Naive thymus-derived CD8-positive, alpha-beta T cell (primary cell): ENCODE measurements at places on chromosomes 1 and 21.

- no peak for DNase-seq
Measured at GRCh38 chr1:84603941-84604830, 29.9 kb upstream of the CTBS start.

GRCh38 chr1:93177991-93178390, 2.2 kb downstream of the TMED5 start:
- no peak for DNase-seq

- no peak for DNase-seq
Measured at GRCh38 chr1:109864047-109864822, 46.4 kb upstream of the CSF1 start.

- DNase-seq: no peak
Measured at GRCh38 chr1:204240233-204240632, 26.4 kb upstream of the GOLT1A start.

DNA sequence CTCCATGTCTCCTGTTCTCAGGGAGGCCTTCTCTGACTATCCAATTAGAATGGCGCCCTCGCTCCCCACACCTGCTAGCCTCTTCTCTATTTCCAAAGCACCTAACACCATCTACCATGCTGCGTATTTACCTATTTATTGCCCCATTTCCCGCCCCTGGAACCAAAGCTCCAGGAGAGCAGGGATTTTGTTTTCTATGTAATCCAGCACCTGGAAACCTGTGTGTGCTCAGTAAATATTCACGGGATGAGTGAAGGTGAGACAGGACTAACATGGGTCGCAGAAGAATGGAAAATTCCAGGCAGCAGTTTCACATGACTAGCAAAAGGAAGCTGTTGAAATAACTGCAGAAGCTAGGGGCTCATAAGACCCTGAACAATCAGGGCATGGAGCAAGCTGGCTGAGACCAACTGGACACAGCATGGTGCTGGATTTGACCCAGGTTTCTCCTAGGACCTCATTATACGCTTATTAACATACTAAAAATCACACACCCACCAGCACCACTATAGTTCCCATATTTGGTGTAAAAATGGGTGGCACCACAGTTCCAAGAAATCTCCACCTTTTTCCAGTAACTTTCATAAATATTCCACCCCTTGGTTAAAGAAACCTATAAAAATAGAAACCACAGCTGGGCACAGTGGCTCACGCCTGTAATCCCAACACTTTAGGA, 15.1 kb upstream of the TENT5B start:
- no peak for DNase-seq

DNA sequence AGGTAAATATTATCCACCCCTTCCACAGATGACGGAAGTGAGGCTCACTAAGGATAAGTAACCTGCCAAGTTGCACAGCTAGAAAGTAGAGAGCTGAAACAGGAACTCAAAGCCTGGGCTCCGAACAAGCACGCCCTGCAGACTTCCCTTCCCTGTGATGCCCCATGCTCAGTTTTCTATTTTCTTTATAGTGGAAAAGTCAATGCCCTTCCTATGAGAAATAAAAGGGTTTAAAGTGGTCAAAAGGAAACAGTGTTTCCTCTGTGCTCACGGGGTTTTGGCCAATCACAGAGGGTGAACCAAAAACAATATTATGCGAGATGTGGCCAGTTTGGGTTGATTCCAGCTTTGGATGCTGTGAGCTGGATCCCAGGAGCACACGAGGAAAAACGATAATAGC, 44.5 kb downstream of the DDR2 start:
- DNase-seq: no peak

- no peak for DNase-seq
Measured at GRCh38 chr1:33610391-33610790, 137.9 kb downstream of the ZSCAN20 start.

DNA sequence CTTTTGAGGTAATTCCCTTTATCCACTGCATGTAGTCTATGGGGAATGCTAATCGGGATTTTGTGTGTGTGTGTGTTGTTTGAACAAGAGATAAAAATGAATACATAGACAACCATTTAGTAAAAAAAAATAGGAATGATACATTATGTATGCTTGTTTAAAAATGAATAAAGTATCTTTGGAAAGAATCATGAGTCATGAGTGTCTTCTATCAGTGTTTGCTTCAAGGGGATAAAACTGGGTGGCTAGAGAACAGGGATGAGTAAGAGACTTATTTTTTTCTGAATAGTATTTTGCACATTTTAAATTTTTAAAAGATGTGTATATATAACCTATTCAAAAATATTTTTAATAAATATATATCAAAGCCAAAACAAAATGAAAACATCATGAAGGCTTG, 839.4 kb upstream of the ADGRL4 start:
- no peak for DNase-seq

- no peak for DNase-seq
Measured at GRCh38 chr1:33624261-33624990, 152.0 kb downstream of the ZSCAN20 start.

DNA sequence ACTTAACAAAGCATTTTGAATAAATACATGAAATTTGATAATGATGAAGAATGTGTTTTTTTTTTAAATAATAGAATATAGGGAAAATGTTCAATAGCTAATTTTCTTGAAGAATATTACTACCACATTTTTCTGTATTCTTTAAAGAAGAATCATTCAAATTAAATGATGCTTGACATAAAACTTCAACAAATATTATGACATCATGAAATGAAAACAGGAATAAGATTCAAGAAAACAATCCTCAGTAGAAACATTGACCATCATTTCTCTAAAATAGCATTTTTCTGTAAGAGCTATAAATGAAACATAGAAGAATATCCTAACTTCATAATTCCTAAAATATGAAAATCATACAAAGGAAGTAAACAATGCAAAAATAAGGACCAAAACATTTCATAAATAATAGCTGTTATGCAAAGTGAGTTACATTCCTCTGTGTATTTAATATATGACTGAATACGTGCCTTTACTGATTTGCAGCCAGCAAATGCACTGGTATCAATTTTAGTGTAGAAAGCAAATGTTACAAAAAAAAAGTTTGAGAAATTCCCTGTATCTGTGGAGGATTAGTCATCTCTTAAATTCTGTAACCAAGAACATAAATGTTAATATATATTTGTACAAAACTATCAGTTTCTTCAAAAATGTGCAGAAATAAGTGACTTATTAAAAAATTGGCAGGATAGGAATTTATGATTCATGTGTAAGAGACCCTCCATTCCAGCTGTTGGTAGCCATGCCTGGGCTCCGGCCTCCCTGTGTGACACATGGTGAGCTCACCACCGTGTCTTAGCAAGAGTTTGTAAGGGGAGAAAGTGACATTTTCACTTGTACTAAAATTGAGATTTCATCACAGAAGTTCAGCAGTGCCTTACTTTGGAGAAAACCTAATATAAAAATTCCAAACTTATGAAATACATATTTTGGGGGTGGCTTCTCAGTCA, 15.0 kb upstream of the PTPN14 start:
- DNase-seq: no peak

GRCh38 chr1:224124220-224124619, 10.3 kb downstream of the FBXO28 start:
- DNase-seq: no peak

GRCh38 chr1:211577819-211578639, 932 bp downstream of the SLC30A1 start:
- peak; percentile 78 for DNase-seq
